Activated effector memory CD4-positive, alpha-beta T cell treated with anti-CD3 and anti-CD28 coated beads, Interleukin-2, amount 50 U/mL, for 16 hours (primary cell): ENCODE measurements at places on chromosomes 4 and X.
A peak's percentile ranks its signal among the peaks of the same experiment; 100 is the strongest.

- DNase-seq: no peak
These were observed 69.3 kb downstream of the GPC4 start for GRCh38 chrX:133346026-133346425.

DNA sequence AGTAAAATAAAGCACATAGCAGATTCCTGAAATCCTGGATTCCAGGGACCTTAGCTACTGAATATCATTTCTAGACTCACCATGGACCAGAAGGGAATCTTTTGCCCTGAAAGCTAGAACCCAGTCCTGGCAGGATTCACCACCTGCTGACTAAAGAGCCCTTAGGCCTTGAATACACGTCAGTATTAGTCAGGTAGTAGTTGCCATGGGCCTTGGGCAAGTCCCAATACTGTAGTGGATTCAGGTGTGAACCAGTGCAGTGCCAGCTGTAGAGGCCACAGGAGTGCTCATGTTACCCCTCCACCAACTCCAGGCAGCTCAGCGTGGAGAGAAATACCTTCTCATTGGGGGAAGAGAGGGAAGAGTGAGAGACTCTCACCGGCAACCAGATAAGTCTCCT is 64.1 kb upstream of the UBQLN2 start:
- DNase-seq: no peak

DNA sequence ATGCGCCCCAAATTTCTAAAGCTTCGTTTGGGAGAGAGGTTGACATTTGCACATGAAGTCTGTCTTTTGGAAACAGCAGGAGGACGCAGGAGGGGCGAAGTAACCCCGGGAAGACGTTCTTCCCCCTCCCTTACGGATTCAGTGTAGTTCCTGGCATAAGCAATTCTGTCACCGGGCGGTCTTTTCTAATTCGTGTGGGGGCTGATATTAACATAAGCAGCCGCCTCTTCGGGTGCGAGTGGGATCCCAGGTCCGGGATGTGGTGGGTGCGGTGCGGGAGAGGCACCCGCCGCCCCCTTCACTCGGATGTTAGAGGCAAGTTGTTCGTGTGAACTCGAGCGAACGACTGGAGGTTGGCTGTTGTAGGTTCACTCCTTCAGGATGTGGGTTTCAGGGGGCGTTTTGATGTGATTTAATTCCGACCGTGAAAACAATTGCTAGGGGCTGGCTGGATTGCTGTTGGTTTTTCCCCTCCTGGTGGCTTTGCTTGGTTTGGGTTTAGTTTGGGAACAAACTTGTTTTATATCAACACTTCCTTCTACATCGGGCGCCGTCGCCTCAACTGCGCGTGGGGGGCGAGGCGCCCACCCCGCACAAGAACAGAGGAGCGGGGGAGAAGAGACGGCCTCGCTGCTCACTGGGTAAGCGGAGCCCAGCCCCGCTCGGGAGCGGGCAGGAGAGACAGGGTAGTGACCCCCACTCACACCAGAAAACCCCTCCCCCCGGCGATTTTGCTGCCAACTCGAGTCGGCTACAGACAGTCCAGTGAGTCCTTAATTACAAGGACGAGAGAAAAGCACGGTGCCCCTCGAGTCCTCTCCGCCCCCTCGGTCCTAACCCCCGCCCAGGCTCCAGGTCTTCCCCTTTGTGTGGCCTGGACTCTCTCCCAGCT is 2.9 kb upstream of the LEF1 start:
- peak; percentile 83 for DNase-seq

DNA sequence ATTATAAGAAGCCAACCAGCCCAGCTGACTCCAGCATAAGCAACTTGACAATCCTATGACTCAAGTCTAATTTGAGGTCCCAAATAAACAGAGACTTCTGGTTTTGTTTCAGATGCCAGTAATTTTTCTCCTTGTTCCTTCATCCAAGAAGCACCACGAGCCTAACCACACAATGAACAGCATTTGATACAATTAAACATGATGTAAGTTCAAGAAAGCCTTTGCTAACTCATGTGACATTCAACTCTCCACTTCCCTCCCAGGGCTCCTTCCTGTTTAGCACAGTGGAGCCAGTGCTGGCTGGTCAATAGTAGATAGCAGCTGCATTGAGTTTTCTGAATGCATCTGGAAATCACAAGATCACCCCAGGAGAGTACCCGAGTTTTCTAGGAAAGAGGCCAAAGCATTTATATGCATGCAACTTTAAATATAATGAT is 206.3 kb downstream of the ARHGAP24 start:
- no peak for DNase-seq

- DNase-seq: no peak
These were observed 2.8 kb upstream of the TLR8 start for GRCh38 chrX:12903646-12904045.

- DNase-seq: no peak
These were observed 387.5 kb upstream of the PPP1R2C start for GRCh38 chrX:43165343-43165920.

DNA sequence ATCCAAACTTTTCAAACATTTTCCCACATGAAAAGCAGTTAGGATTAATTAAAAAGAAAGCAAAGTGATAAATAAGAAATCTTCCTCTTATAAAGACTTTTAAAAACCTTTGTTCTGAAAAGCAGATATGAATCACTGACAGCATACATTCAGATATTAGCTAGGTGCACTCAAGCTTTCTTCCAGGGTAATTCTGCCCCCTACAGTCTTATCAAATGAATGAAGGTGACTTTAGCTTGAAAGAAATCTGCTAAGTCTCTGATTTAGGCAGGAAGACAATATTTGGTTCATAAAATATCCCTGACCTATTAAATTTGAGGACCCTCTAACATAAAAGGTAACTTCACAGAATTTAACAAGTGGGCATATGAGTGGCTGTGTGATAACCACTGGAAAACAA is 209.1 kb upstream of the FAM47A start:
- DNase-seq: no peak

DNA sequence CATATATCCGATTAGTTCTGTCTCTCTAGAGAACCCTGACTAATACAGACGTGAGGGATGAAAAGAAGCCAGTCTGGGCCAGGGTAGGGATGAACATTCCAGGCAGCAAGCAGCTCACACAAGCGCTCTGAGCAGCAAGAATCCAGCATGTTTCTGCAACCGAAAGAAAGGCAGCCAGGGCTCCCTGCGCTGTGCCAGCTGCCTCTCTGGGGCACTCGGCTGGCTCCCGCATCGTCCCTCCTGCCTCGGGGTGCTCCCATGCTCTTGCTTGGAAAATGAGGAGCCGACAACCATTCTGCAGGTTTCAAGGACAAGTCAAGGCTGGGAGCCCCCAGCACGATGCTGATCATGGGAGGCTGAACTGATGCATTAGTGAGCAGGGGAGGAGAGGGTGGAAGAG is 7.0 kb downstream of the JAKMIP1 start:
- DNase-seq: no peak

- no peak for DNase-seq
These were observed 231.7 kb upstream of the PPARGC1A start for GRCh38 chr4:24121395-24122175.

DNA sequence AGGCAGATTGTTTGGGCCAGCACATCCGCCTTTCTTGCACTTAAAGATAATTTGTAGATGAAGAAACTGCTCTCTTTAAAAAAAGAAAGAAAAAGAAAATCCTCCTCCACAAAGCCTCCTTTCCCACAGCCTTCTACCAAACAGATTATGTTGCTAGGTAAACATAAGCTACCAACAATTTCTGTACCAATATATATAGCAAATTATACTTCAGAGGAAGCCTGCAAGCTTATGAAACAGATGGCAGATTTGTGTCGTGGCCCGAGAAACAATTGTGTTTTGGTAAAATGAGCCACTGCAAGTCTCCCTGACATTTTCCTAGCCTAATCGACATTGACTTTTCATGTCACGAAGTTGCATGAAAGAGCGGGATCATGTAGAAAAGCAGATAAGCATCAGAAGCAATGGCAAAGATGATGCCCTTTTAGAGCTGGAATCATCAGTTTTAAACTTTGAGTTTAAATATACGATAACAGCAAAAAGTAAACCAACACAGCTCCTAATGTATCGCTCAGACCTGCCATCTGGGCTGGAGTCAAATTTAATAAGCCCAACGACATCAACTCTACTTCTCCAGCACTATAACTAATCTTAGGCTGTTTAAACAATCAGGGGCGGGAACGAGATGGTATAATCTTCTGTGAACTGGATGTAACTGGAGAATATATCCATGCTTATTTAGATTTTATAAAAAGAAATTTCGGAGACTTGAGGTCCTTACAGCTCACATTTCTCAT is 94.9 kb upstream of the PLAC1 start:
- DNase-seq: no peak

GRCh38 chrX:74579597-74580198 is 34.7 kb downstream of the RLIM start:
- no peak for DNase-seq

GRCh38 chr4:107050525-107051135 is 14.5 kb upstream of the DKK2 start:
- DNase-seq: no peak

GRCh38 chrX:142977128-142977914 is 48.4 kb upstream of the SPANXN4 start:
- no peak for DNase-seq

- DNase-seq: no peak
These were observed 378.8 kb downstream of the BCOR start for GRCh38 chrX:39718981-39719380.

- DNase-seq: no peak
These were observed 366.2 kb upstream of the PITX2 start for GRCh38 chr4:110989125-110989524.

DNA sequence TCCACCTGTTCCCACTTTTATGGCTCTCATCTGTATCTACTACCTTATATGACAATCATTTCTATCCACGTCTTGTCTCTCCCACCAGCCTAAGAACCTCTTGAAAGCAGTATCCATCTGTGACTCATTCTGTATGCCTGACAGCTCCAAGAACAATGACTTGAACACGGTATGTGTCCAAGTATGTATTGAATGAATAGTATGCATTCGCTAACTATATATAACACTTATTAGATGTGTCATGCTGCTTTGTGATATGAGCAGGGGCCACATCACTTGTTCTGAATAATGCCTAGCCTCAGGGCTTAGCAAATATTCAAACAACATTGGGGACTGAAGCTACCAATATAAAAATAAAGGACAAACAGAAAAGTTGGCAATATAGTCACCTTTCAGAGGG is 4.9 kb downstream of the OPHN1 start:
- no peak for DNase-seq

DNA sequence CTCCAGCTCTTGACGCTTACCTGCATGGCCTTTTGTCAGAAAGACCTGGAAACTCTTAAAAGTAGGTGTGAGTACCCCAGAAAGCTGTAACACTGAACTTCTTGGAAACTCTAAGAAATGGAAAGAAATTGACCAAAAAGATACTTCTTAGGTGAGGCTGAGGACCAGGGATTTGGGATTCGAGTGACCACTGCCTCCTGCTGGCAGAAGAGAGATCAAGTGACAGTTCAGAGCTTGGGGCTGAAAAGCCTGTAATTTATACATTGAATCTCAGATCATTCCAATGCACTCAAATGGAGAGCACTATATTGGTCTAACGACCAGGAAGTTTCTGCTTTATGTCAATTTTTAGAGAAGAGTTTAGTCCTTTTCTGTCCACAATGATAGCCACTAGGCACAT is 204.6 kb downstream of the PDGFRA start:
- no peak for DNase-seq

- DNase-seq: peak; percentile 62
These were observed 45.8 kb downstream of the SLC39A8 start for GRCh38 chr4:102299354-102300107.

DNA sequence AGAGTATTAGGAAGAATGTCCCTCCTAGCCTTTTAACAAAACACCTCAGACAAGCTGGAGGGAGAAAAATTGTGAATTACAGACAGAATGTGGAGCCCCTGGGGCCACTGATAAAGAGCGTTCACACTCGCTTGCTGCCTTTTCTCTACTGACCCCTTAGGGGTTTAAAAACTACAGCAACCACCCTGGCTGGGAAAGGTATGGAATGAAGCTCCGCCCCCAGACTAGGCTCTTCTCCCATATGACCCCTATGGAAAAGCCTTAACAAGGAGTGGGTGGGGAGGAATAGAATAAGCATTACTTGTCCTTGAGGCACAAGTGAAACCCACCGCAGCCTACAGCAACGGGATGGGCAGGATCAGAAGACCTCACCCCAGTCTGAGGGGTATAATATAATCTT is 26.3 kb downstream of the ANKRD50 start:
- DNase-seq: no peak

GRCh38 chr4:96429657-96430056 is 589.8 kb downstream of the PDHA2 start:
- no peak for DNase-seq

- no peak for DNase-seq
These were observed 170.6 kb downstream of the KDR start for GRCh38 chr4:54954656-54955388.

DNA sequence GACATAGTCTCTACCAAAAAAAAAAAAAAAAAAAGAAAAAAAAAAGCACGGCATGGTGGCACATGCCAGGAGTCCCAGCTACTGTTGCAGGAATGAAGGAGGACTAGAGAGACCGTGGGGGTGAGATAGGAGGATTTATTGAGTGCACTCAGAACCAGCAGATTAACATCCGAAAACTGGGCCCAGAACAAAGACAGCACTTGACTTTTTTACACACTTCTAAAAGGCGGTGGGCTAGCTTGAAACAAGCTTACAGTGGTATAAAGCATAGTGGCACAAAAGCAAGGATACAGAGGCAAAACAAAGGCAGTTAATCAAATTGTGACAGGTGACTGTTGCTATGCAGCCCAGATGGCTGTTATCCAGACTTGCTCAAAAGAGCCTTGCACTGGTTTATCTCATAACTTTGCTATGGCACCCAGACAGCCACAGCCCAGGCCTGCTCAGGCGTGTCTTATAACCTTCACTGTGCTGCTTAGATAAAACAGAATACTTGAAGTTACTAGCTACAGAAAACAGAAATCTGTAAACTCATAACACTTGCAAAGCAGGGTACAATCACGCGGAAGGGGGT is 9.9 kb upstream of the PI4K2B start:
- no peak for DNase-seq

- DNase-seq: no peak
These were observed 509.3 kb downstream of the CENPC start for GRCh38 chr4:67035986-67036385.

DNA sequence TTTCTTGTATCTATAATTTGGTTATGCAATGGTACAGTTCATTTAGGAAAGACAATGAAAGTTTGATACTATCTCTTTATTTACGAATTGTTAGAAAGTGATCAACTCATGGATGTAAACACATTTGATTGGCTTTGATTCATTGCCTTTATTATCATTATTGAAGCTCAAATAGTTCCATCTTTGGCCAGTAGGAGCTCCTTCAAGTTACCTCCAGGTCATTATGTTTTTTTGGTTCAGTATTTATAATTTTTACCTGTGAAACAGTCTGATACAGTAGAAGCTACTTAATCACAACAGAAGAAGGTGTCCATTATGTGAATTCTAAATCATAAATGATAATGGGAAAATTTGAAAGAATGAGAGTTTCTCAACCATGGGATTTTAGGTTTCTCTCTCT is 12.4 kb downstream of the NPY5R start:
- no peak for DNase-seq

- no peak for DNase-seq
These were observed 12.5 kb downstream of the SPARCL1 start for GRCh38 chr4:87516683-87517082.

DNA sequence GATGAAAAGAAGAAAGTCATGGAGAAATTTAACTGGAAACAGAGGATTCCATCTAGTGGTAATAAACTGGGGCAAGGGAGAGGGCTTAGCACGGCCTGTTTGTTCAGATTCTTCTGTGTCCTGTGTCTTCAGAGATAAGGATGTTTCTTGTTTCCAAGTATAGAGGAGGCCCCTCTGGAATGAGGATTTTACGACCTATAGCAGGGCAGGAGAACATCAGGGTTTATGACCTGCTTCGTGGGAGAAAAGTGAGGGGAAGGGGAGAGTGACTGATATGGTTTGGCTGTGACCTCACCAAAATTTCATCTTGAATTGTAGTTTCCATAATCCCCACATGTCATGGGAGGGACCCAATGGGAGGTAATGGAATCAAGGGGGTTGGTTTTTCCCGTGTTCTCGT is 93.0 kb upstream of the LDB2 start:
- DNase-seq: no peak
